Spleen (tissue), 13 donors: ENCODE measurements at places on chromosomes 12 and 14.

DNA sequence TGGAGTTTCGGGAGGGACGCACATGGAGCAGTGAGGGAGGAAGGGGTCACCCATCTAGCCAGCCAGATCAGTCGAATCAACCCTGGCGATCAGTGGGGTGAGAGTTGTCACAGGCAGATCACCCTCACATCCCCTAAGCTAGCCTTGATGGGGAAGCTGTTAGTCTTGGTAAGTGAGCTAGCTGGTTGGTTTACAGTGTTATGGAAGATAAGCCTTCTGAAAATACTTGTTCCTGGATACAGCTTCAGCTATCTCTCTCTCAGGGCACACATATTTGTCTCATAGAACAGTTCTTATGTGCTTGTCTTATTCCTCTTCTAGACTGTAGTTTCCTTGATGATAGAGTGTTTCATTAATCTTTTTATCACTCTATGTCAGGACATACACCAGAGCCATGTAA lies 26.2 kb upstream of the MANSC4 start:
- no peak for DNase-seq

- DNase-seq = no peak
Observed at GRCh38 chr12:25757037-25757665, 201.3 kb upstream of the RASSF8 start.

DNA sequence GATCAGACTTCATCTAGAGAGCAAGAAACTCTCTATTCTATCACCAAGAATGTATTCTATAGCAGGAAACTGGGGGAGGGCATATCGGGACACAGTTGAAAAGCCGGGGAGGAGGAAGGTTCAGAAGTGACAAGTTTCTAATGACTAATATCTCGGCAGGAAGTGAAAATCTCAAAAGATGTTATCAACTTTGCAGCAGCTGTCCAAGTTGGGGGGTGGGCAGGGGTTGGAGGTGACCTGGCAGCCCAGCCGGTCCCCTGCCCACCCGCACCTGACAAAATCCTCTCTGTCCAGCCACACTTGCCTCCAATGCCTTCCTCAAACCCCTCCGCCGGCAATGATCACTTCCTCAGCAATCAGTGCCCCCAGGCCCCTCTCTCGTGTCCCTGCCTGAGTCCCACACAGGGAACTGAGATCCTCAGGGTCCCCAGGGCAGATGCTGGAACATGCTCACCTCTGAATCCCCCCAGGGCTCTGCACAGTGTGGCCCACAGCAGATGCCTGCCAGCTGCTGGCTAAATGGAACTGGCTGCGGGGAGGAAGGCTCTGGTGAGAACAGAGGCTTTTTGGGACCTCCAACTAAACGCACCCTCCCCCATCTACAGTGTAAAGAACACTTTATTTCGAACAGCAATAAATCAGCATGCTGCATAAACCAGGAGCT lies 43.9 kb downstream of the CCDC88C start:
- DNase-seq = no peak

- peak; percentile 42 for DNase-seq
Observed at GRCh38 chr14:90499908-90500664, 103.3 kb downstream of the CALM1 start.

- DNase-seq = no peak
Observed at GRCh38 chr14:53331921-53332320, 178.8 kb upstream of the DDHD1 start.

GRCh38 chr14:91693346-91693745 lies 38.5 kb downstream of the CATSPERB start:
- DNase-seq = no peak

DNA sequence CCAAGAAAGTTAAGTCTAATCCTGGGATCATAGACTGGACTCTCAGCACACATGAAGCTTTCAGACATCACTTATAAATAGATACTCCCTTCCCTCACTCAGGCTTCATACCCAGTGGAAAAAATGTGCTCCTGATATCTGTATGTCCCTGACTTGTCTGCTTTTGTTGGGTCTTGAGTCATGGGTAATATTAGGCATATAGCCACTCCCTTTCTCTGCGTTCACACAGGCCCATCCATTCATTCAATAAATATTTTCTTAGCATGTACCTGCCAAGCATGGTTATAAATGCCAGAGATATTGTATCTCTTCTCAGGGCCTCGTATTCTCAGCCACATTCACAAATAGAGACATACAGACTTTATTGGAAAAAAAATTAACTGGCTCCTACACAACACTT lies 43.5 kb downstream of the COX16 start:
- DNase-seq = no peak

DNA sequence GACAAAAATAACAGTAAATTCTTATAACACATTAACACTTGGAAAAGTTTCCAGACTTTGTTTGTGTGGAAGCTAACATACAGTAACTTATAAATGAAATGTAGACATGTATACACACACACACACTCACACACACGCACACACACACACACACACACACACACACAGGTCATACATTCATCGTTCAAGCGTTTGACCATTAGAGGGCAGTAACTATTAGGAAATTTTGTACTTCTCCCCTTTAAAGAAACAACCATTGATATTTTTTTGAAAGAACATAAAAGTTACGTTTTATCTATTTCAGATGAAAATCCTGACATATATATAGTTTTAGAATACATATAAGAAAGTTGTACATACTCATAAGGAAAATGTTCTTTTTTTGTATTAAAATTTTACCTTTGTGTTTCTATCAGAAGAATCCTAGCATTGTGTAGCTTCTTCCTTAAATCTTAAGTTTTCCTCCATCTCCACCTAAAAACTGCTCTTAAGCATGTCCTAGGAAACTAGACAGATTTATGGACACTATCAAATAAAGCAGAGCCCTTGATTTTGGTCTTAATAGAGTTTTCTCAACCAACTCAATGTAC lies 29.0 kb downstream of the PTPRQ start:
- DNase-seq = no peak

DNA sequence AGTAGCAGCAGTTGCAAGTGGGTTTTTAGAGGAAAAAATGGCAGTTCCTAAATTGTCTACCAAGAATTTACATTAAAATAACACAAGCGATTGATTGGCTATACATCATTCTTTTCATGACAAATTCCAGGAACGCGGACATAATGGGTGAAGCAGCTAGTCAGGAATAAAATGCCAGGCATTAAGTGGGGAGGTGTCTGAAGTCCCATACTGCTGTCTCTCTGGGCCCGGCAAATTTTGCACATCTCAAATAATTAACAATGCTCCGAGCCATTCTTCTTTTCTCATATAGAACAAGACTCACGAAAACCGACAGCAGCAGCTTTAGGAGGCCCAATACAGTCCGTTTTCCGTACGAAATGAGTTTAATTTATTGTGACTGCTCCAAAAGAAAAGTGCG lies 696 bp downstream of the RPL36AL start:
- DNase-seq = no peak

- no peak for DNase-seq
Observed at GRCh38 chr14:34043627-34044372, 92.9 kb upstream of the EGLN3 start.

DNA sequence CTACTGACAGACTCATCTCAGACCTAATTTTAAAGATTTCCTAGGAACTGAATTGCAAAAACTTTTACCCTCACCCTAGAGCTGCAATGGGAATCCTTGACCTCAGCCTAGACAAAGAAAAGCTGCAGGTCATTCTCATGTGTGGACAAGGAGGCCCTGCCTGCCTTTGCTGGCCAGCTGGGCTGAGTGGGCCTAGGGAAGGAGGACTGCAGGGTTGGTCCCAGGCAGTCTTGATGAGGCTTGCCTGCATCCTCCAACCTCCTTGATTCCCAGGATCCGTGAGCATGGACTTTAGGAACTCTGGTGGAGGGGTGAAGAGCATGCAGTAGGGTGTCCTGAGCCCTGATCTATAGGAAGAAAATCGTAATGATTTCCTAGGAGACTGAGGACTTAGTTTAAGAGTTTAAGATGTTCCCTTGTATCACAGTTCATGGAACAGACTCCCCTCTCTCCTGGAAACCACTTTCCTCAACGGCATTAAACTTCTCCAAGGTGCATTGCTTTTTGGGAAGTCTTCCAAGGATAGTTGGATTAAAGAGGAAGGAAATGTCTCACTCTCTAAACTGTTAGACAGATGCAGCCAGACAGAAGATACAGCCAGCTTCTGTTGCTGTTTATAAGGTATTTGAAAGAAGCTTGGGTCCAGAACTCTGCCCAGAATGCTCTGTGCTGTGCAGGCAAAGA lies 55.4 kb upstream of the DDX11 start:
- peak; percentile 55 for DNase-seq

DNA sequence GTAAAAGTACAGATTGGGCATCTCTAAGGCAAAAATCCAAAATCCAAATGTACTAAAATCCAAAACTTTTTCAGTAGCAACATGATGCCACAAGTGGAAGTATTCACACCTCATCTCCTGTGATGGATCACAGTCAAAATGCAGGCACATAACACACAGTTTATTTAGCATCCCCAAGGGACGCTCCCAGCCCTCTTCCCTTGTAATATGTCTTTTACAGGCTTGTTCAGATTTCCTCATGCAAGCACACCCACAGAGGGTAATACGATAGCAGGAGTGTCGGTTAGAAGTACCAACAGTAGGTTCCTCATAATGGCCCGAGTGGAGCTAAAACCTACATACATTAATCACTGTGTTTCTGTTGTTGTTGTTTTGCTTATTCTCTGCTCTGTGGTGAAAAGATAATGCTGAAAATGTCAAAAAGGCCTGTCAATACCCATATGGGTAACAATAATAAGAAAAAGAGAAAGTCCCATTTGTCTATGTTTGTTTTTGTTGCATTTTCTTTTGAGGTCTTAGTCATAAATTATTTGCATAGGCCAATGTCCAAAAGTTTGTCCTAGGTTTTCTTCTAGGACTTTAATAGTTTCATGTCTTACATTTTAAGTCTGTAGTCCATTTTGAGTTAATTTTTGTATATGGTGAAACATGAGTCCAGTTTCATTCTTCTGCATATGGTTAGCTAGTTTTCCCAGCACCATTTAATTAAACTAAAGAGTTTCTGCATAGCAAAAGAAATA lies 133.1 kb downstream of the LRIG3 start:
- no peak for DNase-seq

- no peak for DNase-seq
Observed at GRCh38 chr14:21202463-21203358, 46.8 kb upstream of the OR5AU1 start.

- peak; percentile 37 for DNase-seq
Observed at GRCh38 chr12:12333407-12334366, 16.4 kb downstream of the MANSC1 start.

GRCh38 chr12:102069707-102070106 lies 7.9 kb upstream of the WASHC3 start:
- DNase-seq = no peak

DNA sequence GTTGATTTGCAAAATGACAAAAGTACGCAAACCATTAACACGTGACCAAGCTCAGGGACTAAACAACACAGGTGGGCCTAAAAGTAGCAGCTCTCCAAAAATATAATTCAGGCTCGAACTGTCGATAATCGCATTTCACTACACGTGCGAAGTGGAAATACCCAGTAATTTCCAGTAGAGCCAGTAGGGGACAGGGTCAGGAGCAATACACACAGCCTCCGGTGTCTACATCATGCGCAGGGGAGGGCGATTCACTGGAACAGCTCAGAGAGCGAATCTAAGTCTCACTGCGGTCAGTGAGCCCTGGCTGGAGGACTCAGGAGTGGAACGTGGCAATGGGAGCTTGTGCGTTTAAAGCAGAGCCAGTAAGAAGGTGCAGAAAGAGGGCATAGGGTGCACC lies 40.4 kb downstream of the SETD3 start:
- DNase-seq = no peak

- no peak for DNase-seq
Observed at GRCh38 chr14:82796086-82796485, 1262.4 kb upstream of the SEL1L start.

GRCh38 chr12:101819467-101819866 lies 11.3 kb downstream of the GNPTAB start:
- no peak for DNase-seq

- DNase-seq = peak; percentile 82
Observed at GRCh38 chr14:104341532-104342434, 203.4 kb downstream of the KIF26A start.

GRCh38 chr14:61077437-61077836 lies 96.4 kb downstream of the SLC38A6 start:
- DNase-seq = no peak

DNA sequence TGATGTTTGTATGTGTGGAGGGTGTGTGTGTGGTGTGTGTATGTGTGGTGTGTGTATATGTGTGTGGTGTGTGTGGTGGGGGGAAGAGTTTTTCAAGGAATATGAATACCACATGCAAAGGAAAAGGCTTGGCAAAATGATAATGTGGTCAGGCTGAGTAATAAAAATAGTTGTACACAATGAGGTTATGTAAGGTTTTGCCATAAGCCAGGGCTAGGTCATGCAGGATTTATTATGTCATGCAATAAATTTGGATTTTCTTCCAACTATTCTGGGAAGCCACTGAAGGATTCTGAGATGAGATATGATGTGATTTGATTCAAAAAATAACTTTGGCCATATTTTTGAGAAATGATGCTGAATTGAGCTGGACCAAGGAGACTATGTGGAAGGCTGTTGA lies 1191.6 kb upstream of the SEL1L start:
- no peak for DNase-seq

DNA sequence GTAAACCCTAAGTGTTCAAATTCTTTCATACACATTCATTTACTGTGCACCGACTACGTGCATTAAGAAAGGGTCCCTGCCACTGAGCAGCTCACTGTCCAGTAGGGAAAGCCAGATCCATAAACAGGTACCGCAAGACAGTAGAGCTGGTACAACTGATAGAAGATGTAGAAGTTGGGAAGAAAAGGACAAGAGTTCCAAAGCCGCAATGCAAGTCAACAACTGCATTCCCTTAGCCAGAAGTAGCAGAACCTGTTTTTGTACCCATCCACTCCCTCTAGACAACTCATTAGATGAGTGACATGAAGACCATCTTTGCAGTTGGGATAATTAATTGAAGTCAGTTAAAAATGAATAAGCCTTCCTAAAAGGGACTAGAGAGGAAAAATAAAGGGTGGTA lies 1.3 kb downstream of the SENP1 start:
- DNase-seq = no peak

DNA sequence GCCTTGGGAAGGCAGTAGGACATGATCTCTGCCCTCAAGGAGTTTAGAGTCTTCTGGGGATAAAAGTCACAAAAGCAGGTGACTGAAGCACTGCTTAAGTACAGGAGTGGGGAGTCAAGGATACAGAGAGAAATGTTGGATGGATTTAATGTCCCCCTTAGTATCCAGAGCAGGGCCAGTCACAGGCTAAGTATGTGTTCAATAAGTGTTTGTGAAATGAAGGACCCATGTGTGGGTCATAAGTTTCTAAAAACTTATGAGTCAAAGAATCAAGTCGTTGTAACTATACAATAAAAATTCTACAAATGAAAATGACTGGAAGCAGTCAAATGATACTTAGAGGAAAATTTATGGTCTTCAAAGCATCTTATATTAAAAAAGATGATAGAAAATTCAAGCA lies 25.1 kb downstream of the KRT80 start:
- no peak for DNase-seq

GRCh38 chr12:10557766-10558165 lies 52.1 kb downstream of the EIF2S3B start:
- DNase-seq = no peak
